AG09319 (cell line): ENCODE measurements at places on chromosomes 11 and 22.

DNA sequence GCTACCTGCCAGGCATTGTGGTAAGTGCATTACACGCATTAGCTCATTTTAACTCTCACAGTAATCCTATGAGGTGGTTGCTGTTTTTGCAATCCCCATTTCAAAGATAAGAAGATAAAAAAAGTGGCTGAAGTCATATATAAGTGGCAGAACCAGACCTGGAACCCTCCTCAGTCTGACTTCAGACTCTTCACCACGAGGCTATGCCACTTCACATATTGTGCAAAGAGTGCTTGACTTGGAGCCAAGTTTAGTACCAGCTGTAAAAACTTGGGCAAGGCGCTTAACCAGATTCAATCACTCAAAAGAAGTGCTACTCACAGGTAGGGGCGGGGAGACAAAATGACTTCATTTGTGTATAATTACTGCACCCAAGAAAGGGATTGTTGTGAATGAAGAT is 15.3 kb downstream of the BPIFC start:
- DNase-seq: no peak

GRCh38 chr11:33478111-33478573 is 221.0 kb downstream of the HIPK3 start:
- no peak for DNase-seq

DNA sequence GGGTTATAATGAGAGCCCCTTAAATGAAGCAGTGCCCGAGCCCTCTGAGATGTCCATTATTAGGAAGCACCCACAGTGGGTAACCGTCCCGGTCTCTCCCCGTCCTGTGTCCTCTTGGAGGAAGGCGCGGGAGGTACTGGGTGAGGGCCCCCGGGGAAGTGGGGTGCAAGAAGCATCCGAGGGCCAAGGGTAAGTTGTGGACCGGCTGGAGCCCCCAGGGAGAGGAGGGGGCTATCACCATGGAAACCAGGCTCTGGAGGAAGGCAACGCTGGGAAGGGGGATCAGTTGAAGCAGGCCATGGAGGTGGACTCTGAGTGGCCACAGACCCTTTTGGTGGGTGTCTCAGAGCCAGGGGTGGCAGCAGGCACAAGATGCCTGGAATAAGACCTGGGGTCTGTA is 173.6 kb downstream of the ST3GAL4 start:
- no peak for DNase-seq

- DNase-seq: no peak
Measured at GRCh38 chr11:123173856-123174186, 21.2 kb downstream of the CLMP start.

DNA sequence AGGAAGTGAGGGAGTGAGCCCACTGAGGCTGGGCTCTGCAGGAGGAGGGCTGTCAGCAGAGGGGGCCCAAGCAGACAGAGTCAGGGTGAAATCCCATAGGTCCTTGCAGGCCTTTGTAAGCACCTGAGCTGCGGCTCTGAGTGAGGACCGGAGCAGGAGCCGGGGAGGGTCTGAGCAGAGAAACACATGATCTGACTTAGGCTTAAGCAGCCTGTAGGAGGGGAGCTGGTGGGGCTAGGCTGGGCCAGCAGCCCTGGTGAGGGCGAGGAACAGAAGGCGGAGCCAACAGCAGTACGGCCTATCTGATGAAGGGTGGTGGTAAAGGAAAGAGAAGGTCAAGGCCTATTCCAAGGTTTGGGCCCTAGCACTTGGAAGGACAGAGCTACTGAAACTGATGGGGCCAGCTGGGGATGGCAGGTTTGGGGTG is 26.9 kb upstream of the CBX7 start:
- no peak for DNase-seq

- no peak for DNase-seq
Measured at GRCh38 chr11:36268337-36268985, 20.8 kb downstream of the COMMD9 start.

- no peak for DNase-seq
Measured at GRCh38 chr11:32307913-32308312, 127.4 kb downstream of the WT1 start.
